ENCODE measurements at places on chromosomes 5 and 9.

DNA sequence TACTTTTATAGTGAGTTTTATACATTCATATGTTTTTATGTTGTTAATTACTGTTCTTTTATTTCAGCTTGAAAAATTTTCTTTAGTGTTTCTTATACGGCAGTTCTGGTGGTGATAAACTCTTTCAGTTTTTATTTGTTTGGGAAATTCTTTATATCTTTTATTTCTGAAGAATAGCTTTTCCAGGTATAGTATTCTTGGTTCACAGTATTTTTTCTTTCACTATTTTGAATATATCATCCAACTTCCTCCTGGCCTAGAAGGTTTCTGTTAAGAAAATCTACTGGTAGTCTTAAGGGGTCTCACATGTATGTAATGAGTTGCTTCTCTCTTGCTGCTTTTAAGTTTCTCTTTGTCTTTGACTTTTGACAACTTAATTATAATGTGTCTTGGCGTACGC is 79.4 kb downstream of the NXNL2 start:
- DNase-seq: no peak

DNA sequence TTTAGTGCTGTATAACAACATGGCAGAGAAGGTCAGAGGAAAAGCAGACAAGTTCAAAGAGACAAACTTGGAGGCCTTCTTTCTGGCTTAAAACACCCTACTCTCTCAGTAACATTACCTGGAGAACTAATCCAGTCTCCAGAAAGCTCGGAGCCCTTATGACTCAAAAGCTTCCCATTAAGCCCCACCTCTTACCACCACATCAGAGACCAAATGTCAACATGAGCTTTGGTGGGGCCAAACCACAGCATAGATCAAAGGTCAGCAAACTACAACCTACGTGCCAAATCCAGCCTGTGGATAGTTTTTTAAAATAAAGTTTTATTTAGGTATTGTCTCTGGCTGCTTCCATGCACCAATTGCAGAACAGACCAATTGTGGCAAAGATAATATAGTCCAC is 589.9 kb downstream of the DNAH5 start:
- no peak for DNase-seq

DNA sequence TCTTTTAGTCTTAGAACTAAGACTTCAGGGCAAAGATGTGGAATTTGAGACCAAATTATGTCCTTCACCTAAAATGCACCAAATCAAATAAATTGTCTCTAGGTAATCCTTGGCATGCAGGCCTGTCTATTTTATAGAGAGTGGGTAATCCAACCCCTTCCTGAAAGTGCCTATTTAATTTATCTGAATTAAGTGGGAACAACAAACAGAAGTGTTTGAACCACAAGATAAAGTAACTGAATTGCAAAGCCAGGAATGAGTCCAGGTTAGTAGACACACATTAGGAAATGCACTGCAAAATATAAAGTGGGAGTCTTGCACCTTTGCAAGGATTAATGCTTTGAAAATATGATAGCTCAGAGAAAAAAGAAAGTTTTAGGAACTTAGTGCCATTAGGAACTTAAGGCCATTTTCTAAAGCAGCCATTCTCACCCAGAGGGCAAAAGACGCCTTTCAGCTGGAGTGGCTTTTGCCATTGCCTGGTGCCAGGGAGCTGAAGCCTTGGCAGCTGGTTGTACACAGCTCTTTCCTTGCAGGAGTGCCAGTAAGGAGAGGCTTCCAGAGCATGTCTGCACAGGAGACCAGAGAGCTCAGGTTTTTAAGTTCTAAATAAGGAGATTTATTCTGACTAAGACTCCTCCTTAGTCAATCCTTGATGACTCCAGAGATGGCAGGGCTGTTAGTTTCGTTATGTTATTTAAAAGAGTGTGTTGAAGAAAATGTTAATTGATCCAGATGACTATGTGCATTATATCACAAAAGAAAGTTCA is 151.7 kb upstream of the ELL2 start:
- no peak for DNase-seq

DNA sequence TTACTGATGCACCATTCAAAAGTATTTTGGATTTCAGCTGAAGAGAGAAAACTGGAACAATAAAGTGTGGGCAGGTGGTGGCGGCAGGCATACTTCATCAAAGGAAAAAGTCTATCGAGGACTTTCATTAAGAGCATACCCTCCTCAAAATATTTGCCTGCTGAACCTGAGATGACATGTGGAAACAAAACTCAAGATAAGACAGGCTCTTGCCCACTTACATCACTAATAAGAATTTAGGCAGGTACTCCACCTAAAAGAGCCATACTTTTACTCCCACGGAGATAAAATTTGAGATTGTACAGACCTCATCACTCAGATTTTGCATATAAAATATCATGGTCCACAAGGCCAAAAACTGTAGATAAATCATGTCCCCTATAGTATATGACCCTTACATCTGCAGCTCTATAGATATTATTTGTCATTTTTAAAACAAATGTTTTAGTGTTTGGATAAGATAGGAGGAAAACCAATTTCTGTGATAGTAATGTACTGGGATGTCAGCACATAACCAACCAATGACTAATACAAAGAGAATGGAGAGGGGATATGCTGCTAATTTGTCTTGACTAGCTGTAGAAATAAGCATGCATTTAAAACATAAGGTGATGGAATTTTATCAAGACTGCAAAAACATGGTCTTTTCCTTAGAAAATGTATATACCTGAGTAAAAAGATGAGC is 730.6 kb upstream of the ZNF608 start:
- DNase-seq: no peak

- peak; percentile 73 for DNase-seq
Observed at GRCh38 chr9:120755810-120756434, 37.3 kb downstream of the FBXW2 start.
